ENCODE measurements at places on chromosomes 6 and 20.

DNA sequence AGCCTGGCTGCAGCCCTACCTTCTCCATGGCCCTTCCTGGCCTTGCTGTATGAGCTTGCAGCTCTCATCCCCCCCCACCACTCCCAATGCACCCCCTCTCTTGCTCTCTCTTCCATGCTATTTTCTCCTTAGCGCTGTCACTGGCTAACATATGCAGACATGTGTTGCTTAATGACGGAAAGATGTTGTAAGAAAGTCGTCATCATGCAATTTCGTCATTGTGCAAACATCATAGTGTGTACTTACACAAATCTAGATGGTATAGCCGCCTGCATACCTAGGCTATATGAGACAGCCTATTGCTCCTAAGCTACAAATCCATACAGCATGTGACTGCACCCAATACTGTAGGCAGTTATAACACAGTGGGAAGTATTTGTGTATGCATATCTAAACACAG lies 27.0 kb downstream of the ANGPT4 start:
- no peak for DNase-seq

DNA sequence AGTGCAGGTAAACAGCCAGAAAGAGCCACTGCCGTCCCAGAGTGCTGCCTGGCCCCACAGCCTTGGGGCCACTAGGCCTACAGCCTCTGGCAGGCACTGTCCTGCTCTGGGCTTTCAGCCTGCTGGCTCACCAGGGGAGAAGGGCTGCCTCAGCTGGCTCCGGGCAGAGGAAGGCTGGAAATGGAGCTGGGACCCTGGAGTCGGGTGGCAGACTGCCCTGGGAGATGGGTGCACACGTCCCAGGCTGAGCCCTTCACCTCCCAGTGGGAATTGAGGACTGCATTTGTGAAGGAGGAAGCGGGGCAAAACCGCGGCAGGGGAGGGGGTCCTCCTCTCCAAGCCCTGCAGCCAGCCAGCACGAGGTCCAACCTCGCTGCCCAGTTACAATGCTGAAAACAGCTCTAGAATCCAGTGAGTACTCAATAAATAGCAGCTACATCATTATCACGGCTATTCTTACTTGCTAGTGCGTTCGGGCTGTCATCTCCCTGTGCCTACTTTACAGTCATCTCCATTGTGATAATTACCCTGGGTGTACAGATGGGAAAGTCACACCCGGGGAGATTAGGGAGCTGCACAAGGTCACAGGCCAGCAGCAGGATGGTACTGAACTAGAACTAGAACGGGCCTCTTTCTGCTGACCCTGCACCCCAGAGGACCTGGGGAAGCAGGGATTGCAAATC lies 13.1 kb downstream of the ACSS1 start:
- DNase-seq, result no peak

DNA sequence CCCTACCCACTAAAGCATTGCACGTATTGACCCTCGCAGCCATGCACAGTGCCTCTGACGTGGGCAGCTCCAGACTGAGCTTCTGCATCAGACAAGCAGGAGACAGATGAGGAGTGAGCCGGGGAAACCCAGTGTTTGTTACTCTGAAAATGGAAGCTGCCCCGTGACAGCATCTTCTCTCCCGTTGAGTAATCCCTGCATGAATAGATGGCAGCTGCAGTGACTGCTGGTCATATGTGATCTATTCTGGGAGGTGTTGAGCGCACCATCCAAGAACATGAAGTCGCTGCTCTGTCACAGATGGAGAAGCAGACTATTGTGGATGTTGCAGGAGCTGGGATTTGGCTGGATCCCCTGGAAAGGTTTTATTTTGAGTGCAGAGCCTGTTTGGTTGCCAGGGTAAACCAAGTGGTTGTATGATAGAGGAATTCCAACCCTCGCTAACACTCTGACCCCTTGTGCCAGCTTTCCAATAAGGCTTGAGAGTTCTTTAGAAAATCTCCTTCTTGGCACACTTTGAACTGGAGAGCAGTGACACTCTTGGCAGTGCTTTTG lies 242.2 kb downstream of the NRN1 start:
- DNase-seq, result no peak

GRCh38 chr6:15073344-15073789 lies 172.5 kb upstream of the JARID2 start:
- DNase-seq, result no peak

DNA sequence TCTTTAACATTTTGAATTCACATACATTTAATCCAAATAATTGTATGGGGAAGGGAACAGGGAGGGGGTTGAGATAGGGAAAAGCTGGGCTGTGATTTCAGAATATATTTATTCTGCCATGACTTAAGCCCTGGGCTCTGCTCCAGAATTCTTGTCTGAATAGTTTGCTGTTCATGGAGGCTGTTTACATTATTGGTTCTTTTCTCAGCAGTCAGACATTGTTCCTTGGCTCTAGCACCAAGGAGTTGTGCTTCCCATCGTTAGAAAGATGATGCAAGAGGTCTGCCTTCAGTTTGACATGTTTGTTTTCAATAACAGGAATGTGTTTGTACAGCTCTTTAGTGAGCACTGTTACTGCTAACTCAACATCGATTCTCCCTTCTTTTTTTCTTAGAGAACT lies 198.8 kb upstream of the CDYL start:
- no peak for DNase-seq

GRCh38 chr20:4522310-4522709 lies 199.4 kb upstream of the PRND start:
- DNase-seq, result no peak

GRCh38 chr6:46032110-46032998 lies 16.7 kb upstream of the CLIC5 start:
- no peak for DNase-seq

DNA sequence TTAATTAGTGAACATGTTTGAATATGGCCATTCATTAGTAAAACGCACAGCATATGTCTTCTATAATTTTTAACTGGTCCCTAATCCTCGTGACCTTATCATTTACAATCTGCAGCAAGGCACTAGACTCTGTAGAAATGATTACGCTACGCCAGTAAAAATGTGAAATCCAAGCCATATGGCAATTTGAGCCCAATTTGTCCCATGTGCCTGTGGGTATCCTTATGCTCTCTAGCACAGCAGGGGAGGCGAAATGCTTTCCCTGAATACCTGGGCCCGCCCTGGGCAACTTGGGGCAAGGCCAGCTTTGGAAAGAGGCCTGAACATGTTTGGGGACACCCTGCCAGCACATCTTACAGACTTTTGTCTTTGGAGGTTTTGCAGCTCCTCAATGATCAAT lies 122.7 kb upstream of the AGPAT4 start:
- no peak for DNase-seq

GRCh38 chr6:116057766-116058165 lies 2.9 kb downstream of the FRK start:
- DNase-seq, result no peak

- no peak for DNase-seq
Observed at GRCh38 chr6:72246926-72247325, 360.6 kb downstream of the RIMS1 start.

GRCh38 chr20:63658749-63659187 lies 656 bp downstream of the RTEL1 start:
- no peak for DNase-seq

- DNase-seq, result no peak
Observed at GRCh38 chr6:157054531-157054979, 268.8 kb downstream of the TMEM242 start.
